ENCODE measurements at places on chromosomes 3 and 15.

DNA sequence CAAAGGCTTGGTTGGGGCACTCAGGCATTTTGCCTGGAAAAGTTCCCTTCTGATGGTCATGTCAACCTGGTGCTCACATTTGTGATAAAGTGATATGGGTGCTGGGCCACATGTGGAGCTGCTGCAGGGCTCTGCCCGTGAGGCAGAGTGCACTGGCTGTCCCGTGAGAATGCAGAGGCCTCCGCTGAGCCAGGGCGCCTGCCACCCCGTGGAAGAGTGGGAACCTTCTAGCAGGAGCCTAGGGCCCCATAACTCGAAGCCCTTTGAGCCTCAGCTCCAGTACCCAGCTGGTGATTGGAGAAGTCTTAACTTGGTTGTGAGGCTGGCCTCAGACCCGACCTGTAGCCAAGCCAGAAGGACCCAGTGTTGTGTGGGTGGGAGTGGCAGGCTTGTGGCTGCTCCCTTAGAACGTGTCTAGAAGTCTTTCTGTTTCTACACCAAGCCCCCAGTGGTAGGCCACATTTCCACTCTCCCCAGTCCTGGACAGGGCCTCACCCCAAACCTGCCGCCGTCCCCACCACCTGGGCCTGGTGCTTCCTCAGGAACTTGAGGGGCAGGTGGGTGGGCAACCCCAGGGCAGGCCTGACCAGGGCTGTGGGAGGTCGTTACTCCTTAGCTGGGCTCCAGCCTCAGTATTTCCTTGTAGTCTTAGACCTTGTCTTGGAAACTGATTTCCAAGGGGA, 19.7 kb downstream of the SEC61A1 start:
- no peak for DNase-seq

DNA sequence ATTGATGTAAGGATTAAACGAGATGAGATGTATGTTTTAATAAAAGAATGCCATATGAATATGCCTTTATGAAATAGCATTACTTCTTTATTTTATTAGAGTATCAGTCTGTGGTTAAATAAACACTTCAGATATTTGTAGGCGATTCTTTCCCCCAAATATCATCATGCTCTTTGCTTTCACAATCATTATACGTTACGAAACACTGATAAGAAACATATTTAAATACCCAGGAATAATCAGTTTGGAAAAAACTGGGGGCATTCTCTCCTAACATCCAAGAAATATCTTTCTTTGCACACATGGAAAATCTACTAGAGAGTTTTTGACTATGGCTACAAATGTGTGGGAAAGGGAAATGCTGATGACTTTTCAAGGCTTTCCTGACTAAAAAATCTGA, 4.4 kb upstream of the PLAAT1 start:
- no peak for DNase-seq

DNA sequence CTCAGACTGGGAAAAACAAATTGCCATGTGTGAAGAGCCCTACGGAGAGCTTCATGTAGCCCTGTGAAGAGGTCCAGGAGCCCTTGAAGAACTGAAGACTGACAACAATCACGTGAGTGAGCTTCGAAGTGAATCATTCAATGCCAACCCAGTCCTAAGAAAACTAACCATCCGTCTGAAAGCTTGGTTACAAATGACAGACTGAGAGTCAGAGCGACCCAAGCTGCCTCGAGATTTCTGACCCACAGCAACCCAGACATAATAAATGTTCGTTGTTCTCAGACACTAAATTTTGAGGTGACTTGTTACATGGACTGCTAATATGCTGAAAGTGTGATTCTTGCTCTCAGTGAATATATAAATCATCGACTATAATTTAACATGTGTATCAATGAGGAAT, 987.2 kb upstream of the ROBO1 start:
- no peak for DNase-seq

DNA sequence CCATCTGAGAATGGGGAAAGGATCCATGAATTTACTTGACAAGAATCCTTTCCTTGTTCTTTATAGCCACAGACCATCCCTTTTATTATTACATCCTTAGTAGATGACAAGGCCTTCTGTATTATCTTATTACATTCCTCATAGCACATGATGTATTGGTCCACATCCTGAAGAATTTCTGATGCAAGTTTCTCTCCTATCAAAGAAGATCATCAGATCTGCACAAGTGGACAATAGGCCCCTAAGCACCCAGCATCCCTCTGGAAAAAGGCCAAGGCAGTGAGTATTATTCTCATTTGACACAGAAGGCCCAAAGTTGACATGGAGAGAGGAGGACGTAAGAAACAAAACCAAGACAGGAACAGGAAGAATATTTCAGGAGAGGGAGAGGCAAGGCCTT, 31.4 kb downstream of the MYL3 start:
- no peak for DNase-seq

GRCh38 chr3:189871418-189871817, 240.2 kb downstream of the TP63 start:
- DNase-seq = no peak

DNA sequence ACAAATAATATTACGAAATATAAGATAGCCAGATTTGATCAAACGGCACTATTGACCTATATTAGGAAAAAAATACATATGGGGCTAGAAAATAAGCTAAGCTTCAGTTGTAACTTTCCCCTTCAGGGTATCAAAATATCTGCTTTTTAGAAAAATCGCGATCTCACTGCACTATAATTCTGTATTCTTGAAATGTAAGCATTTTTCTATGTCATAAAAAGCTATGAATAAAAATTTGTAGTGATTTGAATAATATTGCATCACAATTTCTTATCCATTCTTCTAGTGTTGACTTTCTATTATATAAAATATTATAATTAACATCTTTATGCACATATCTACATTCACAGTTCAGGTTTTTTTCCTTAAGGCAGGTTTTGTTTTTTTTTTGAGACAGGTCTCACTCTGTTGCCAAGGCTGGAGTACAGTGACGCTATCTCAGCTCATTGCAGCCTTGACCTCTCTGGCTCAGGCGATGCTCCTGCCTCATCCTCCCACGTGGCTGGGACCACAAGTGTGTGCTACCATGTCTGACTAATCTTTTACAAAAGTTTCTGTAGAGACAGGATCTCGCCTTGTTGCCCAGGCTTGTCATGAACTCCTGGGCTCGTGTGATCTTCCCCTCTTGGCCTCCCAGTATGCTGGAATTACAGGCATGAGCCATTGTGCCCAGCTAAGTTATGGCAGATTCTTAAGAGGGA, 21.6 kb downstream of the EMC4 start:
- no peak for DNase-seq

DNA sequence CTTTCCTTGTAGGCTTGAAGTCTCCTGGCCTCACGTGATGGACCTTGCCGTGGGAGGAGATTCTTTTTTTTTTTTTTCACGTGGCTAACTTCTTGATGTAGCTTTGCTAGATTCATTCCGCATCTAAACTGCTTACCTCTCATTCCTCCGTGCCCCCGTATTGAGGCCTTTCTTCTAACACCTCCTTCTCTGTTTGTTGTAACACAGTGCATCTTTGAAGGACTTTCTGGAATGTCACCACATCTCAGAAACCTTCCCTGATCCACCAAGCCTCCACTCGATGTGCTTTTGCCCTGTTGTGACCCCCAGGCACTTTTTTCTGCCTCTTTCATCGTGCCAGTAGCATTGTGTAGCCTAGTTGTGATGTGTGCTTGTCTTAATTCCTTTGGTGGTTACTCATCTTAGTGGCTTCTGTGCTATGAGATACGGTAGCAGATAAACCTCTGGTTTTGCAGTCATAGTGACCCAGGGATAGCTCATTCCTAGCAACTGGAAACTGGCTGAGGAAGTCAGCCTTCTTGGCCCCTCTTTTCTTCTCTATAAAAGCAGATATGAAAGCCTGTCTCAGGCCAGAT, 1.6 kb upstream of the BNC1 start:
- peak; percentile 26 for DNase-seq

DNA sequence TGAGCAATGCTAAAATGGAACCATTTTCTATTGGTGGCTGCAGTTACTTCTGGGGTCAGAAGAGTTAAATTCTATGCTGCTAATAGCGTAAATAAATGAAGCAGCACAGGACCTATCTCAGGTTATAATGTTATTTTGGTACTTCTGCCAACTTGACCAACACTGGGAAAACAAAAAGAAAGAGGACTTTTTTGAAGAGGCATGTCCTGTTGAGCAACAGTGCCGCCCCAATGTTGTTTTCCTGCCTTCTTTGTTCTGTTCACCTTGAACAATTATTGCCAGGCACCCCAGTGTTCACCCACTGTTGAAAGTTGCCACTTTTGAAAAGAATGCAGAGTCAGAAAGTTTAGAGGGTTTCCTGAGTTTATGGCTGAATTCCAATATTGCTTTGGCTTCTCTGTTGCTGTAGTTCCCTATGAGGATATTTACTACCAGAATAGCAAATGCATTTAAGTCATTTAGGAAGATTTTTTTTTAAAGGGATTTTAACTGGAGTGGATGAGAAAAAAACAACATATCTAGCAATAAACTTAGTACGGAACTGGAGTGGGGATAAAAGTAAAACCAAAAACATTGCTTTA, 679.0 kb upstream of the DPPA4 start:
- no peak for DNase-seq

GRCh38 chr15:95669146-95669922, 661.2 kb upstream of the NR2F2 start:
- DNase-seq = no peak

- DNase-seq = peak; percentile 61
Observed at GRCh38 chr3:172317984-172318383, 130.3 kb downstream of the GHSR start.

- no peak for DNase-seq
Observed at GRCh38 chr3:132386259-132386658, 31.0 kb upstream of the DNAJC13 start.

DNA sequence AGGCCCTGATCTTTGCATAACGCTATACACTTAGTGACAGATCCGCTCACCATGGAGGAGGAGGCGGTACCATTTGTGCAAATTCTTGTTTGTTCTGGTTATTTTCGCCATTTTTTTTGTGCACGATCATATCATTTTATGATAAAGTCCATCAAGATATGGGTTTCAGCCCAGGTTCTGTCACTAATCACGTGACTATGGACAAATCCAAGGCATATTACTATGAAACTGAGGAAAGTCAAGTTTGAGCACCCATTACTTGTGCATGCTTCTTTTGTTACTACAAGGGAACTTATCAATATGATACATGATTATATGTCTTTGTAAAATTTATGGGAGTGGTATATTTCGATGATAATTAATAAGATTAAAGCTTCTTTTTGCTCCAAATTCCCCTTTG, 829.5 kb downstream of the ROBO2 start:
- DNase-seq = no peak

- DNase-seq = no peak
Observed at GRCh38 chr3:155075200-155075599, 4.9 kb upstream of the MME start.

DNA sequence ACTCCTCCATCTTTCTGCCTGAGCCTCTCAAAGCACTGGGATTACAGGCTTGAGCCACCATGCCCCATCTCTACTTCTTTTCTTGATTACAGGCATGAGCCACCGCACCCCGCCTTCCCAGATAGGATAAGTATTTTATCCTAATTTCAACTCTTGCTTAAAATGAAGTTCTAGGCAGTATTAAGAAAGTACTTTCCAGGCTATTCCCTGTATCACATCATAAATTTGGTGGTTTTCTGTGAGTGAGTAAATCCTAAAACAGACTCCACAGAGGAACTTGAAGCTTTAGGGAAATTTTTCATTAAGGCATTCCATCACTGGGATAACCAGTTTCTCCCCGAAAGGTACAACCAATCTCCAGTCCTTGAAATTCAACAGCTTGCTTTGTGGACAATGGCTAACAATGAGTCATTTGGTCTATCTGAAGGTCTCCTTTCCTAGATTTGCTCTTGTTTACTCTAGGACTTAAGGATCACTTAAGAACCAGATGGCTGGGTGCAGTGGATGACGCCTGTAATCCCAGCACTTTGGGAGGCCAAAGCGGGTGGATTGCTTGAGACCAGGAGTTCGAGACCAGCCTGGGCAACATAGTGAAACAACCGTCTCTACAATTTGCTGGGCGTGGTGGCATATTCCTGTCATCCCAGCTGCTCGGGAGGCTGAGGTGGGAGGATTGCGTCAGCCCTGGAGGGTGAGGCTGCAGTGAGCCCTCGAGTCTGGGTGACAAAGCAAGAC, 49.7 kb upstream of the SKIL start:
- no peak for DNase-seq

DNA sequence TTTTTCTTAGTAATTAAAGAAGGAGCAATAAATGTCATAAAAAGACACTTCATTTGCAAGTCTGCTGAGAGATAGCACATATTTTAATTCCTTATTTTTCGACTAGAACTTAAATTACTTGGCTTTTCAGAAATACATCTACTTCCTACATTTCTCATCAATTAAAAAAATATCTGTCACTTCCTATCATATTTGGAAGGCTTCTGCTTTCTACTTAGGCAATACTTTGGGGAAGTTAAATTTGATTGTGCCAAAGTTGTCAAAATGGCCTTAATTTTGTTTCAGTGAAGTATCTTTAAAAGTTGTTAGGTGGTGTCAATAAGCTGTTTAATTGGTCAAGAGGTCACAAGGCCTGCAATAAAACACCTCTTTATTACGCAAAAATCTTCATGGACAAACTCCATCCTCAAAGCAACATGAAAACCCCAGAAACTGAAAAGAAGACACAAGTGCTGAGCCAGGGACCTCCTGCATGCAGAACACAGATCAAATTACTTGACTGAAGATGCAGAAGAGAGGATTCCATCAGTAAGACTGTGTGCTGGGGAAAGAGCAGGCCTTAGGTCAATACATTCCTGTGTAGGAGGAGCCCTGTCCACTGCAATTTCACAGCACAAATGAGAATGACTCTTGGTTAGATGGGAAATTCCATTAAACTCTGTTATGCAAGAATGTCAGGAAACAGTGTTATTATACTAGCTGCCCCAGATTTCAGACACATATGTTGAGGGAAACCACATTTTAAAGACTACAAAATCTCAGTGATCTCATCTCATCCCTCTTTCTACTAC, 48.0 kb upstream of the FSTL1 start:
- DNase-seq = peak; percentile 20

DNA sequence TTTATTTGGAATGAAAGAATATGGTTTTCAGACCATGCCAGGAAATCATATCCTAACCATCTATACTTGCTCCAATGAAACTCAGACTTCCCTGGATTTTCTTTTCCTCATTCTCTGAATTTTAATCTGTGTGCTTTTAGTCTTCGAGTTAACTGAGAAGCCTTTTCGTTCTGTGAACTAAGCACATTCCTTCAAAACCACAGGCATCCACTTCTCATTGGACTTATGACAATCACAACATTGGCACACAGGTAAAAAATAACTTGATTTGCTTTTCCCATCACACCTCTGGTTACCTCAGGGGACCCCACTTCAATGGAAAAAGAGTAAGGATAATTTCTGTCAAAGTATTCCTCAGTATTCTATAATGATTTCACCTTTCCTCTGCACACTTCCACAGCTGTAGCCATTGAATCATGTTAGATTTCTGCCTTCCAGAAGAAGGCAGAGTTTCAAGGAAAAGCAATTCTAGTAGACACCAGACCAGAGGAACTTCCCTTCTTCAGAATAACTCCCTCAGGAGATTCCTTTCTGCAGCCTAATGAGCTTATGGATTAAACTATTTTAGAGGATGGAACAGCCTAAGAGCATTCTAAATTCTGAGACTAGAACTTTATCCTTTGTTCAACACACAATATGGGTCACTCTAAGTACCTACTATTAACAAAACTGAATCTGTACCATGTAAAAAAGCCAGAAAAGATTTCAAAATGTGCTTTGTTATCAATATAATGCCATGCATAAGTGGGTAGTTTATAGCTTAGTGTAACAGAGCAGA, 15.9 kb downstream of the COMMD2 start:
- no peak for DNase-seq

- DNase-seq = no peak
Observed at GRCh38 chr15:77749236-77749997, 116.7 kb upstream of the LINGO1 start.

GRCh38 chr3:3825035-3825434, 25.8 kb downstream of the LRRN1 start:
- no peak for DNase-seq
